ENCODE measurements at places on chromosomes 16 and 17.
A peak's percentile ranks its signal among the peaks of the same experiment; 100 is the strongest.

- no peak for DNase-seq
Measured at GRCh38 chr16:24753000-24753399, 23.5 kb downstream of the TNRC6A start.

DNA sequence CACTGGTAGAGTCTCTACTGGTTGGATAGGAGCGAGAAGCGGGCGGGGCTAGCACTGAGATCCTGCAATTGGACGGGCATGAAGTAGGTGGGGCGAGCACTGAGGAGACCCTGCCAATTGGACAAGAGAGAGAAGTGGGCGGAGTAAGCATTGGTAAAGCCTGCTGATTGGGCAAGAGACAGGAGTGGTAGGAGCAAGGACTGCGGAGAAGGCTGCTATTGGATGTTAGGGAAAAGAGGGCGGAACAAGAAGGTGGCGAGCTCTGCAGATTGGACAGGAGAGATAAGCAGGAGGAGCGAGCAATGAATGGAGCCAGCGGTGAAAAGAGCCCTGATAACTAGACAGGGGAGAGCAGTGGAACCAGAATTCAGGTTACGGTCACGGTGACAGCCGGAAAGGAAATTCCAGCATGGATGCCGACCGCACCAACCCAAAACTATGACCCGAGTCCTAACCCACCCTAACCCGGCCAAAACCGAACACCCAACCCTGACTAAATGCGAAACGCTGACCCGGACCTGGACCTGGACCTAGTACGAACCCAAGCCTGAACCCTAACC lies 4.8 kb downstream of the SCGB1C2 start:
- no peak for DNase-seq

- DNase-seq = no peak
Measured at GRCh38 chr17:37774504-37774903, 29.6 kb upstream of the HNF1B start.

- DNase-seq = no peak
Measured at GRCh38 chr16:28865722-28866453, 2.2 kb downstream of the SH2B1 start.

- peak; percentile 10 for DNase-seq
Measured at GRCh38 chr17:6269478-6269877, 165.4 kb downstream of the AIPL1 start.

- no peak for DNase-seq
Measured at GRCh38 chr17:49845321-49845720, 2.5 kb downstream of the TAC4 start.

DNA sequence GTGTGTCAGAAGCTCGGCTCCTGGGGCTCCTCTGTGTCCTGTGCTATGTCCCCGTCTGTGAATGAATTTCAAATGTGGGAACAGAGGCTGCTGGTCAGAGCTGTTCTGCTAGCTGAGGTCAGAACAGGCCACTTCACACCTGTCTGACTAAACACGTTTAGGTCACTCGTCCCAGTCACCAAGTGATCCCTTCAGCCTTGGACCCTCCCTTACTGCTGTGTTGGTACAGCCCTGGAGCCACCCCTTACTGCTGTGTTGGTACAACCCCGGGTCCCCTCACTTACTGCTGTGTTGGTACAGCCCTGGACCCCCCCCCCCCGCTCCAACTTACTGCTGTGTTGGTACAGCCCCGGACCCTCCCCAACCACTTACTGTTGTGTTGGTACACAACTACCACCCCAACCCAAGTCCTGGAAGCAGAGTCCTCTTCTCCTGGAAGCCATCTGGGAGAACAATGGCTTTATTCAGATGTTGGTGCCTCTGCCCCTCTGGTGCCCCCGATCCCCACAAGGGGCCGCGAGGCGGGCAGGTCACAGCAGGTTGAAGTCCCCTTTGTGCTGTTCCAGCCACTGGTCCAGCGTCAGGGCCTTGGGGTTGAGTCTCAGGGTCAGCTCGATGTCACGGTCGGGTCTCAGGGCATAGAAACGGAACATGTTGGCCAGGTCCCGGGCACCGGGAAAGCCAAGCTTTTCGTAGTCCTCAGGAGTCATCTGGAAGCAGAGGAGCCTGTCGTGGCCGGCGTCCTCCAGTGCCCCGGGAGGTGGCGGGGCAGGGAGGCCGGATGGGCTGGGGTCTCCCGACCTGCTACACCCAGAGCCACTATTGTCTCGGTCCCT lies 13.0 kb downstream of the NMRAL1 start:
- DNase-seq = no peak

GRCh38 chr16:87278191-87279093 lies 38.8 kb downstream of the C16orf95 start:
- DNase-seq = peak; percentile 50

- DNase-seq = no peak
Measured at GRCh38 chr16:89315791-89316581, 98.5 kb downstream of the ZNF778 start.

DNA sequence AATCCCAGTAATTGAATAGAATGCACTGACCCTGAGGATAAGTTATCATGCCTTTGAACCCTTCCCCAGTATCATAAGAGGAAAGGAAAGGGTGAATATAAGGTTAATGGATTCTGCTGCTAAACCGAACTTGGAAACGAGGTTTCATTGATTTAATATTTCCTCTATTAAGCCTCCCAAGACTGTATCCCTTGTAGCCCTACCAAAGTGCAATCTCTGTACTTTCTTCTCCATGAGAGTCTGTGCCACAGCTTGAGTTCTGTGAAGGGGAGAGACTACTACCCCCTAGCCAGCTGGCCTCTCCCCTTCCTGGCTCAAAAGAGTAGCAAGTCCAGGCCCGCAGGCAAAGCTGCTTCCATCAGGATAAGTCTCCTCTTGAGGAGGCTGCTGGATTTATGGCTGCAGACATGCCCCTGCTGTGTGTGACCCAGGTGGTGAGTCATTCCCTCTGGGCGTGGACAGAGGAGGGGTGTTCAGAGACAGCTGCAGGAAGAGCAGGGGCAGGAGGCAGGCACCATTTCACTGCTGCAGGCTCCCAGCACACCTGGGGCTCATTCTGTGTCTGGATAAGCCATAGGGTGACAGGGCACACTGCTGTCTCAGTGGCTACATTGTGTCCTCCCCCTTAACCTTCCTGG lies 58.4 kb downstream of the TOM1L2 start:
- peak; percentile 74 for DNase-seq

- DNase-seq = no peak
Measured at GRCh38 chr16:55136356-55137150, 187.4 kb upstream of the IRX6 start.

DNA sequence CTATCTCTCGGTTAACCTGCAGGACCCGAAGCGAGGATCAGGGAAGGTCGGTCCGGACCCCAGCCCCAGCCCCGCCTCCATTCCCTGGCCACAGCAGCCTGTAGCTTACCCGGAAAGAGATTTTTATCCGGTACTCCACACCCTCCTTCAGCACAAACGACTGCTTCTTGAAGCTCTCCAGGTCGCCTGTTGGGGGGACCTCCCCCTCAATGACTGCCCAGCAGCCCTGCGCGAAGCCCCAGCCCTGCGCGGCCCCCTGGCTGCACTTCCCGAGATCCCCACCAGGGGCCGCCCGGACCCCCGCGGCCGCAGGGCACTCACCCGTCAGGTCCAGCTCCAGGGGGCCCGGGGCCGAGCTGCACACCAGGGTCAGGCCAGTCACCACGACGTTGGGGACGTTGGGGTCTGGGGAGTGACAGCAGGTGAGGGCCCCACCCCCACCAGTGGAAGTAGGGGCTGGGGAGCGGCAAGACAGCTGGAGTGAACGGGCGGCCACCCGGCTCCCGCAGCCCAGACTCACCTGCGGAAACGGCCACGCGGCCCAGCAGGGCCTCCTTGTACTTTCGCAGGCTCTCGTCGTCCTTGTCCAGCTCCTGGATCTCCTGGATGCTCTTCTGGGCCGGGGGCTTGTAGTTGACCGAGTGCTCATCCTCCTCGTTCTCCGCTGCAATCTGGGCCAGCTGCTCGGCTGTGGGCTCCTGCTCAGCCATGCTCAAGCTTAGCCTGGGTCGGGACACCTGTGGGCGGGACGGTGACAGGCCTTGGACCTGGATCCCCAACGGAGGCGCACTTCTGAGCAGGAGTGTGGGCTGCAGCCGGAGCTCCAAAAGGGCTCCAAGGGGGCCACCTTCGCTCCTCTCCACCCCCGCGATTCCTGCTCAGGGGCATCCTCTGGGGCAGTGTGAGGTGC lies 1.7 kb downstream of the ARHGDIA start:
- DNase-seq = no peak

GRCh38 chr16:70018254-70018653 lies 67.1 kb downstream of the CLEC18A start:
- no peak for DNase-seq

DNA sequence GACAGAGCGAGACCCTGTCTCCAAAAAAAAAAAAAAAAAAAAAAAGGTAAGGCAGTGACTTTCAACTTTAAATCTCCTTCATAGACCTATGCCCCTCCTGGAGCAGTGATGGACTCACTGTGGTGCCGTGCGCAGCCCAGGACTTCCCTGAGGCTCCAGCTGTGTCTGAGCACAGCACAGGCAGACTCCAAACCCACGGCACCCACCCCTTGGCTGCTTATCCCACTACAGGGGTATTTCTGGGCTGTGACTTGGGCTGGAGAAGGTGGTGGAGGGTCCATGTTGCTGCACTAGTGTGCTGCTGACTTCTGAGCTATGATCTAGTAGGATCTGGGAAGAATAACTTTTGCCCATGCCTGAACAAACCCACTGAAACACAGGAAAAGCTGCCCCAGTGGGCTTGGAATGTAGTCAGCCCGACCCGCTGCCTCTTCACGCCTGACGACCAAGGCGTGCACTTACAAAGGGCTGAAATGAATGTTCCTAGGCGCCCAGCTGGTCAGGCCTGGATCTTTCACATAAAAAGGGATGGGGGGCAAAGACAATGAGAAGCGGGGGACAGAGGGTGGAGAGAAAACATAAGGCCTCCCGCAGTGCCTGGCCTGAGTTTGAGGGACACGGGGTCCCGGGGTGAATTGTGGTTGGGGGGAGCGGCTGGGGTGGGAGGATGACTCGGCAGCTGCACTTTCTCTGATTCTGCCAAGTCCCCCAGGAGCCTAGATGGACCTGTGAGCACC lies 83.0 kb downstream of the IRF8 start:
- no peak for DNase-seq

GRCh38 chr16:11946433-11946832 lies 4.6 kb upstream of the NPIPB2 start:
- no peak for DNase-seq

GRCh38 chr17:42342242-42343008 lies 45.8 kb downstream of the STAT3 start:
- no peak for DNase-seq

DNA sequence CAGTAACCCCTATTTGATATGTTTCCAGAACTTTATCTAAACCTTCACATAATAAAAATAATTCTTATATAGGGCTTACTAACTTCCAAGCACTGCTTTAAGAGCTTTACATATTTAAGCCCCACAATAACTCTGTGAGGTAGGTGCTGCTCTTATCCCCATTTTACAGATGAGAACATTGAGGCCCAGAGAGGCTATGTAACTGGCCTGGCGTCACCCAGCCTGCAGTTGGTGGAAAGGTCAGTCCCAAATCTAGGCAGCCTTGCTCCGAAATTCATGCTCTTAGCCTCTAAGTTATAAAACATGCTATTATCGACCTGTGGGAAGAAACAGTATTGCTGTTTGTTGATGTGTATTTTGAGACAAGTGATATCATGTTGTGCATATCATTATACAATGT lies 9.0 kb downstream of the NLRC5 start:
- DNase-seq = no peak

GRCh38 chr16:64445649-64446048 lies 676.2 kb downstream of the CDH11 start:
- no peak for DNase-seq

- DNase-seq = no peak
Measured at GRCh38 chr17:44067545-44067940, 1.1 kb upstream of the LSM12 start.

- no peak for DNase-seq
Measured at GRCh38 chr17:307741-308507, 44.7 kb downstream of the RPH3AL start.

DNA sequence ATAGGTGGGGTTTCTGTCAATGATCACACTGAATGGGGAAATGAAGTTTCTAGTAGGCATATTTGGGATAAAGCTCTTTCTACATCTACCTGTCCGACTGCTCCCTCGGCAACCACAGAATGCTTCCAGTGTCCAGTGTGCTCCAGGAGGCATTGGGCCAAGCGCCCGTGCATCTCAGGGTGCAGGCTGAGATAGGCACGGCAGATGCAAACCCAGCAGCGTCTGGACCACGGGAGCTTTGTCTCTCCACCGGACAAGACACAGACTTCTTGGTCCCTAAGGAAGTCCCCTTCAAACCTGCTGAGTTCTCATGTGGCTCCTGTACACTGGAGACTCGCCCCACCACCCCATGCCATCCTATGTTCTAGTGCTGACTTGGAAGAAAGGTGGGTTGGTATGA lies 202.8 kb downstream of the RPTOR start:
- DNase-seq = no peak

GRCh38 chr17:17018612-17019429 lies 23.4 kb upstream of the MPRIP start:
- no peak for DNase-seq

DNA sequence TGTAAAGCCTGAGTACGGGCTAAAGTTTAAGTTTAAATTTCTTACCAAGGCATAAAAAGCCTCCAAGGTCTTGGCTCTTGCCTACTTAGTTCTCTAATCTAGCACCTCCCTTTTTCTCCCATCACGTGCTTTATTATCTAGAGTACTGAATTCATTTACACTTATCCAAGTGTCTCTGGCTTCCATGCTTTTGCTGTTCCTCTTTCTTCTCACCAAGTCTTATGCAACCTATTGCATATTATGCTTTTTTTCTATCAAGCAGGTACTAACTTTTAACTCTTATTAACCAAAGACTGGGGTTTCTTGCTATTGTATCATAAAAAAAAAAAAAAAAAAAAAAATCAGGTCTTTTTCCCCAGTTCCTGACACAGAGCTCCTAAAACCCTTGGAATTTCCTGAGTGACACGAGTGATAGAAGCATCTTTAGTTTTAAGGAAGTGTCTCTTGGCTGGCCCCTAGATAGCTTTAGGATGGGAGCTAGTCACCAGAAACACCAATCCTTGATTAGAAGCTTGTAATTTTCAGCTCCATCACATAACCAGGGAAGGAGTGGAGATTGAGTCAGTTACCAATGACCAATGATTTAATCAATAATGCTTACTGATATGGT lies 44.9 kb downstream of the SSH2 start:
- no peak for DNase-seq

DNA sequence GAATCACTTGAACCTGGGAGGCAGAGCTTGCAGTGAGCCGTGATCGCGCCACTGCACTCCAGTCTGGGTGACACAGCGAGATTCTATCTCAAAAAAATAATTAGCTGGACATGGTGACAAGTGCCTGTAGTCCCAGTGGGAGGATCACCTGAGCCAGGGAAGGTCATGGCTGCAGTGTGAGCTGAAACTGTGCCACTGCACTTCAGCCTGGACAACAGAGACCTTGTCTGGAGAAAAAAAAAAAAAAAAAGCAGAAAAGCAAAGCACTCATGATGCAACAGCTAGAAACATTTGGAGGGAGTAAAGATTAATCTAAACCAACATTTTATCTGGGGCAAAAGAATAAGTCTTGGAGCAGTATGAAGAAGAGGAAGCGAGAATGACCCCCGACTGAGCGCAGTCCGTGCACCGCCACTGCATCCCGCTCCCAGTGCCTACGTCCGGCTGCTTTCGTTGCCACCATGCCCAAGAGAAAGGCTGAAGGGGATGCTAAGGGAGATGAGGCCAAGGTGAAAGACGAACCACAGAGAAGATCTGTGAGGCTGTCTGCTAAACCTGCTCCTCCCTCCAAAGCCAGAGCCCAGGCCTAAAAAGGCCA lies 8.2 kb downstream of the PRPSAP1 start:
- DNase-seq = no peak

- no peak for DNase-seq
Measured at GRCh38 chr17:72706396-72706981, 386.0 kb downstream of the SLC39A11 start.
